ENCODE measurements at places on chromosomes 3 and 15.

- DNase-seq: no peak
Observed at GRCh38 chr15:98840053-98840452, 167.5 kb downstream of the PGPEP1L start.

- no peak for DNase-seq
Observed at GRCh38 chr15:35854316-35854715, 308.4 kb upstream of the DPH6 start.

DNA sequence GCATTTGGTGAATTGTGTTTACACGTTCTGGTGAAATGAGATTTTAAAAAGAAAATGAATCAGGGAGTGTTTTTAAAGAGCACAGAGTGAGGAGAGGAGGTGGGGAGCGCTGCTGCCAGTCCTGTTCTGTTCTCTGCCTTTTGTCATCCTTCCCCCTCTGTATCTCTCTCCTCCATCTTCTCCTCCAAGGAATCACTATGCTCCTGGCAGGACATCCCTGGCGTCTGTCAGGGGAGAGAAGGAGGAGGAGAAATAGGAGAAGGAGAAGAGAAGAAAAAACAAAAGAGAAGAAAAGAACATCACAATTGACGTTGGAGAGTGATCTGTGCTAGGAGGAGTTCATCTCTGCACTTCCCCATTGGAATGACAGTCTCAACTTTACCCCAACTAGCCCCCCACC, 627.6 kb upstream of the TBL1XR1 start:
- no peak for DNase-seq

- DNase-seq: no peak
Observed at GRCh38 chr15:66654739-66655375, 47.2 kb upstream of the SMAD6 start.

- no peak for DNase-seq
Observed at GRCh38 chr15:71385026-71385425, 269.8 kb downstream of the THSD4 start.

DNA sequence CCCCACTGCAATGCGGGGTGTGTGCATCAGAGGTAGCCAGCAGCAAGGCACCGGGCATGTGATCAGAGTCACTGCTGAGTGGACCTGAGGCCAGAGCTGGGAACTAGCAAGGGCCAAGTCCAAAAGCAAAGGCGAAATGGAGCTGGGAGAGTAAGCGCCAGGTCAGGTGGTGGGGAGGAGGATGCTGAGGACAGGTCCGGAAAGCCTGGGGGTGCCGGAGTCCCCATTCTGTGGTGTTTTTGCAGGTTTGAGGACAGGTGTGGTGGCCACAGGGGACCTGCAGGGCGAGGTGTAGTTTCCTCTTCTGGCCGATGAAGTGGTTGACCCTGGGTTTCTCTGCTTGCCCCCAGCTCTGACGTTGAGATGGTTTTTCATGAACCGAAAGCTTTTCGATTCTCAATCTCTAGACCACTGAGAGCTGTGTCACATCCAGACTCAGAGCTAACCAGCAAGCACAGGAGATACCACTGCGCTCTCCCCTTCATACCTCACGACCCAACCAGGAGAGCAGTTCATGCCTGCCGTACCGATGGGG, 35.0 kb upstream of the HES1 start:
- no peak for DNase-seq

DNA sequence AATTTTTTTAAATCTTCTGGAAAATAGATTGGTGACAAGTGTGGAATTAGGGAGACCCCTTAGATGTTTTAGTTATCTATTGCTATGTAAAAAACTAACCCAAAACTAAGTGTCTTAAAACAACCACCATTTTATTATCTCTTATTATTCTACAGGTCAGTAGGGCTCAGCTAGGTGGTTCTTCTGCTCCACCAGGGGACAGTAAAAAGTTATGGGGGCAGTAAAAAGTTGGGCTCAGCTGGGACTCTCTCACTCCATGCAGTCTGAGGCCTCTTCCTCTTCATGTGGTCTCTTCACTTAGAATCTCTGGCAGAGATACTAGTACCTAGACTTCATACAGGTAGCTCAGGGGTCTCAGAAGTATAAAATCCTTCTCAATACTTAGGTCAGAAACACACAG, 18.0 kb upstream of the DIS3L start:
- no peak for DNase-seq

- no peak for DNase-seq
Observed at GRCh38 chr3:153853163-153853562, 268.0 kb upstream of the ARHGEF26 start.

DNA sequence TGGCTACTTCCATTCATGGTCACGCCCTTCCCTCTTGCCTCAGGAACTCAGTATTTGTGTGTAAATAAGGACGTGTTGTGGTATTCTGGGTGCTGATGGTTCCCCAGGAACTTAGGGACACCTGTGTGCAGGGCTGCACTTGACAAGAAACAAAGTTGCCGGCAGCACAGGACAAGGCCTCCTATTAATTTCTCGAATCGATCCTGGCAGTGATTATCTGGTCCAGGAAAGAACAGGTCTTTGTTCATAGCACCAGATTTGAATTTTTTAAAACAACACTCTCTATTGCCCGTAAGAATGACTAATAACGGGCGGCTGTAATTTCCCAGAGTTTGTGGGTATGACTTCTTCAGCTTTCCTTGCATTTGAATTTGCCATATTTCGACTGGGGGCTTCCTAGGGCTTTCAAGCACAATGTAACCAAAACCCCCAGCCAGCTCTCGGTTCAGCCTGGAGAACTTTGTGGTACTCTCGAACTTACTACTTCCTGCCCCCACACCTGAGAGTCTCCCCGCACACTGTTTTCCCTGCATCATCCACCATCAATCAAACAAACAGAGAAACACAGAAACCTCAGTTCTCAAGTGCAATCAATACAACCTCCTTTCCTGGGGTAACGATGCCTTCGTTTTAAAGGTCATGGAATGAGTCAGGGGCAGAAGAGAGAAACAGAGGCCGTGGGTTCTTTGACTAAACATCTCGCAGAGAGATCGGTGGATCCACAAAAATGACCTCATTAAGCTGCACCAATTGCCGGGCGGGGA, 241.7 kb upstream of the ICE2 start:
- DNase-seq: no peak

DNA sequence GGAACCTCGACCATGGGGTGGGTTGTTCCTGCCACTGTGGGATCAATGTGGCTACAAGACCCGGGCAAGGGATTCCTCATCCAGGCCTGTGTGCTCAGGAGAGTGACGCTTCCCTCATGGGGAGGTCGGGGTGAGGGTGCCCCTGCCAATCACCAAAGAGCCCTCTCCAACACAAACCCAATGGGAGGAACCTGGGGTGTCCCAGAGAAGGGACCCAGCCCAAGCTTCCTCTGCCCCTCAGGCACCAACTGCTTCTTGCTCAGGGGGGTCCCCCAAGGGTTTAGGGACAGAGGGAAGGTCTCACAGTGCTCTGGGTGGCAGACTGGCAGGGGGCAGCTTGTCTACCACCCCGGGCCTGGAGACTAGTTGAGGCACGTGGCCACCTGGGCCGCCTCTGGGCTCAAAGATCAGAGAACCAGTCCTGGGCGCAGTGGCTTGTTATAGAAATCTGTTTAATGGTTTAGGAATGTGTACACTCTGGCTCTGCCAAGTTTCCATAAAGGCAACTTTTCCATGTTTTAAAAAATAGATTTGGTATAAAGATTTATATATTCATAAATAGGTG, 26.6 kb downstream of the GP9 start:
- no peak for DNase-seq

DNA sequence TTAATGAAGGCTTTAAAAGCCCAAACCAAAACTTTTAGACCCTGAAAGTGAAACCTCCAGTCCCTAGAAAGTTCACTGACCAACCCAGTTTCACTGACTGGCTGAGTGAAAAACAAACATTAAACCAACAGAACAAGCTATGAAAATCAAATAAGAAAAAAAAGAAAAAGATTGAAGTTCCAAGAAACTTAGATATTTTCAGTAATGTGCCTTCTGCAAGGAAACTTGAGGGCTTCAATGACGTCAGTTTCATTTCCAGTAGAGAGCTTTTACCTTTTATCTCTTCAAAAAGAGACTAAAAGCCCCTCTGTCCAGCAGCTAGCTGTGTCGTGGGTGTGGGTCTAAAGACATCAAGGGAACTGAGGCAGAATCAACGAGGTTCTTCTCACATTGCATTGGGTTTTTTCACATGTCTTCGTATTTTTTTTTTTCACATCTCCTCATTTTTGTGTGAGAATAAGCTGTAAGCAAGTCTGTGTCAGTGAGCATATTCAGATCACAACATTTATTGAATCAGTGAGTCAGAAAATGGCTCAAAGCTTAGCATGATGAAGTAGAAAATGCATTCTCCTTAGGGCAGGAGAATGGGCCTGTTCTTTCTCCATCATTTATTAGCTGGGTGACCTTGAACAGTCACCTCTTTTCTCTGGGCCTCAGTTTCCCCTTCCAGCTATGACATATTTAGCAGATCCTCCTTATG, 54.8 kb upstream of the BCL6 start:
- no peak for DNase-seq

DNA sequence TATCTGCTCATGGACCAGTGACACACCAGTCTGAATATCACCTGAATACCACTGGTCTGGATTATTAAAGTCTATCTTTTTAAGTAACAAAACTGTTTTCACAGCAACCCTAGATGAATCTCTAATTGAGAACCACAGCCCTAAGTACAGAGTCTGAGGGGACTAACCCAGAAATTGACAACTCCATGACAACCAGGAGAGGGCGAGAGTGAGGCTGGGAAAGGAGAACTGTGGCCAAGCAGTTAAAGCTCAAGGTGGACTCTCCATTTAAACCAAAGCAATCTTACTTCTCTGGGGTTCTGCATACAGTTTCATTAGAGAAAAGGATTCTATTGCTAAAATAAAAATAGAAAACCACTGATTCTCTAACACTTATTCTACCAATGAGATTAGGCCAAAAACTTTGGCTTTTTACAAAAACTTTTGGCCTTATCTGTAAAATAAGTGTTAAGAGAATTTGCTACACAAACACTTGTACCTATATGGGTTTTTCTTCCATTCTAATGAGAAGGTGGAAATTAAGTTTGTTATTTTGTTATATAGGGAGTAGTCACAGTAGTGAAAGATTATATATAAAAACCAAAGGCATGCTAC, 11.4 kb downstream of the NEK10 start:
- DNase-seq: no peak

GRCh38 chr3:150264561-150265279, 143.4 kb upstream of the TSC22D2 start:
- no peak for DNase-seq

GRCh38 chr15:70438776-70439175, 324.6 kb downstream of the UACA start:
- no peak for DNase-seq

DNA sequence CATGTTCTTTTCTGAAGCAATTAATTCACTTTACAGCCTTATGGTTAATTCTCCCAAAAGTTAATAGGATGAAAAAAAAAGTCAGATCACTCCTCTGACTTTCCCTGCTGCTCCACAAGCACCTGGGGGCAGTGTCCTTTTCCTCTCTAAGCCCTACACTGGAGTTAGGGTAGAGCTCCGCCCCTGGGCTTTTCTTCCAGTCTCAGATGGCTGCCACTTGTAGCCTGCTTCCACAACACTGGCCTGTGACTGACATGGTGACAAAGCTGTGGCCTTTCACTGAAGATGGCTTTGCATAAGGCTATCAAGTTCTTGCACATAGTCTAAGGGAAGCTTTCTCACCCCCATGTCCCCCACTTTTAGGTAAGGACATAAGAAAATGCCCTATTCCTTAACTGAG, 1.3 kb upstream of the MON1A start:
- no peak for DNase-seq

- DNase-seq: no peak
Observed at GRCh38 chr15:95761501-95762165, 568.9 kb upstream of the NR2F2 start.

Data from NCI-H1436 treated with DMSO at 0.1 percent for 48 hours (cell line).